Small intestine (tissue), 16 donors: ENCODE measurements at places on chromosomes 3 and 15. TPM values are rescaled to one million over a fixed set of nuclear protein-coding genes. Genes with fewer than 3 reads are reported as not detected.

LRTM1 gene
- not detected for polyA plus RNA-seq

- no peaks in the 10 kb centered on the region for H3K36me3 ChIP-seq
- no peaks in the 10 kb centered on the region for H3K27me3 ChIP-seq
- peak overlapping the region; percentile 53 for H3K27ac ChIP-seq
- H3K4me1 ChIP-seq = peaks cover 3% of the 10 kb centered on the region
- H3K4me3 ChIP-seq = peak overlapping the region; percentile 69
These were observed 1.4 kb downstream of the CYFIP1 start for GRCh38 chr15:22978691-22979237.

PLSCR2 gene
- polyA plus RNA-seq = not detected

DNA sequence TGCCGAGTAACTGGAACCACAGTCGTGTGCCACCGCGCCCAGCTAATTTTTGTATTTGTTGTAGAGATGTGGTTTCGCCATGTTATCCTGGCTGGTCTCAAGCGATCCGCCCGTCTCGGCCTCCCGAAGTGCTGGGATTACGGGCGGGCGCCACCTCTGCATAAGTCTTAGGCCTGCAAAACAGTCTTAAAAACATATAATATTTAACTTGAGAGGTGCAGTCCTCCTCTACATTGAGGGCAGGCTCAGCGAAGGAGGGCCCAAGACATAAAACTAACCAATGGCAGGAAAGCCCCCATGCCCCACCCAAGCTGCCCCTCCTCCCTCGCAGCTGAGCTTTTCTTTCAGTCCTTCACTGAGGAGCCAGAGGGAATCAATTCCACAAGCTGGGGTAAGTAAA, at the start of gene SLC28A2:
SLC28A2 (plus strand) TSS at position 347 of the 400 bp plus-strand sequence. CDS start 982 bp downstream, outside the sequence.
- H3K27me3 ChIP-seq = no peaks in the 10 kb centered on the region
- H3K4me3 ChIP-seq = no peak within 1 kb of the TSS
- peak; percentile 16 for DNase-seq
- peak within 1 kb of the TSS; percentile 15 for H3K27ac ChIP-seq
- H3K4me1 ChIP-seq = no peaks in the 10 kb centered on the region

GRCh38 chr15:23564821-23565394, 566 bp upstream of the MKRN3 start:
- H3K4me1 ChIP-seq = no peaks in the 10 kb centered on the region

- no peak for DNase-seq
- H3K4me3 ChIP-seq = no peak overlapping the region
- no peaks in the 10 kb centered on the region for H3K27me3 ChIP-seq
- no peaks in the 10 kb centered on the region for H3K4me1 ChIP-seq
- H3K27ac ChIP-seq = no peak overlapping the region
- H3K36me3 ChIP-seq = peaks cover 2% of the 10 kb centered on the region
These were observed 48.5 kb downstream of the MED12L start for GRCh38 chr3:151133917-151134450.

VILL gene
- polyA plus RNA-seq = 116 TPM
